ENCODE measurements at places on chromosomes 13 and 19.

DNA sequence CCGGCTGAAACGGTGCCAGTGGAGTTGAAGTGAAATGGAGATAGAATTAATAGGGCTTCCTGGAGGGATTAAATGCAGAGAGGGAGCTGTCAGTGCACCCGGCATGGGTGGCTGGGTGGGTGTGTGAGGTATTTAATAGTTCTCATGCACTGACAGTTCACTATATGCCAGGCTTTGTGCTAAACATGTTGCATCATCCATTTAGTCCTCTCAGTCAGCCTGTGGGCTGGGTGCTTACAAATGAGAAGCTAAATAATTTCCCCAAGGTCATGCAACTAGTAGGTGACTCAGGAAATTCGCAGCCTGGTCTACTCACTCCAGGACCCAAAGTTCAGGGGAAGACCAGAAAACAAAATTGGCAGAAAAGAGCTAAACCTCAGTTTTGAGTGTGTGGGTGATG lies 63.5 kb upstream of the SPATA13 start:
- peak; percentile 67 for DNase-seq

GRCh38 chr13:99265821-99266426 lies 7.7 kb upstream of the GPR18 start:
- DNase-seq = no peak

DNA sequence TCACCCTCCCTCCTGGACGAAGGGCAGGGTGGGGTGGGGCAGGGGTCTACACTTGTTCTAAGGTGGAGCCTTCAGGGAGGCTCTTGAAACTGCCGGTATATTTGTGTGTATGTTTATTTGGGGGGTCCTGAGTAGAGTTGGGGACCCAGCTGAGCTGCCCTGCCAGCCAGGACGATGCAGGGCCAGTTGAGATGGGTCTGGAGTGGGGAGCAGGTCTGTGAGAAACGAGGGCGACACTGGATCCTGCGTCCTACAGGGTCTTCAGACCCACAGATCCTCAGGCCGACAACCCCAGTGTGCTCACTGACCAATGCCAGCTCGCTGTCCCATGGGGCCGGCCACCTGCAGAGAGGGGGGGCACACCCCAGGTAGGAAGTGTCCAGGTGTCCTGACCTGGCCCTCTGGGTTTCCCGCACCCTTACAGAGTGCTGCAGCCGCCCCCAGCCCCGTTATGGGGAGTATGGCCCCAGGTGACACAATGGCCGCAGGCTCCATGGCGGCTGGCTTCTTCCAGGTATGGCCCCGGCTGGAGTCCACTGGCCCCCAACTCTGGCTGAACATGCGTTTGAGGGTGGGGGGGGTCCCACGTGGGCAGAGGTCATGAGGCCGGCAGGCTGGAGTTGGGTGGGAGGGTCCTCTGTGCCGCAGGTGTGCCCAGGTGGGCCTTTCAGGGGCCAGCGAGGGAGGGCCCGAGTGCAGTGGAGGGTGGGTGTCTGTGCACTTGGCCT lies 7.4 kb downstream of the ISYNA1 start:
- DNase-seq = no peak

- peak; percentile 77 for DNase-seq
Observed at GRCh38 chr19:18419195-18419698, at the start of gene SSBP4. Gene SSBP4, plus strand, starts transcription at chr19:18419398. Its CDS starts 251 bp downstream, at chr19:18419649.

DNA sequence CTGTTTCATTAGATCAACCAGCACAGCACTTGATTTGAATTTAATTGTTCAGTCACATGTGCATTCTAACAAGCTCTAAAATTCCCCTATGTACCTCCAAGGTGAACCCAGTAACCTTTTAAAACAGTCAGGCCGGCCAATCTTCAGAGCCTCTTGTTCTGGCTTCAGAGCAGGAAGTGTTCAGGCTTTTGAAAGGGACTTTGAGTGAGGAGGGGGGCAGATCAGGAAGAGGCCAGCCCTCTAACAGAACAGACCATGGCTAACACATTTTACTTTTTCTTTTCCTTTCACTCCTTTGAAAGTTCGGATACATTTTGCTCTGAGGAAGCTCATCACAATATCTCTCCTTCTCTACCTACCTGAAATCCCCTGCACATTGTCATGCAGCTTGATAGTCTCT lies 390.3 kb downstream of the TBC1D4 start:
- no peak for DNase-seq

DNA sequence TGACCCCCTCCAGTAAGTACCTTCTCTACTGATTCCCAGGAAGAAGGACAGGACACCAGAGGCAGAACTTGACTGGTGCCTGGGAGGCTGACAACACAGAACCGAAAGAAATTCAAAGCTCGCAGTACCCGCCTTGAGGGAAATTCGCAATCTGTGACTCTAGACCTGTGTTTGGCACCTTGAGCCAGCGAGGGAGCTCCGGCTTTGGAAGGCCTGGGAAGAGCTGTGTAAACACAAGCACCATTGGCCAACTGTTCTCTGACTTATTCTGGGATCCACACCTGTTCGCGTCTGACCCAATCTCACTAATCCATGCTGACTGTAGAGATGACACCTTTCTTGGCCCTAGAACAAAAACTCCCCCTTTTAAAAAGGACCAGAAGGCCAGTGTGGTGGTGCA lies 50.7 kb downstream of the CEBPG start:
- DNase-seq = no peak

- peak; percentile 80 for DNase-seq
Observed at GRCh38 chr19:3556978-3557460, 367 bp downstream of the MFSD12 start.

- DNase-seq = no peak
Observed at GRCh38 chr19:1058112-1058511, 8.9 kb upstream of the ARHGAP45 start.

DNA sequence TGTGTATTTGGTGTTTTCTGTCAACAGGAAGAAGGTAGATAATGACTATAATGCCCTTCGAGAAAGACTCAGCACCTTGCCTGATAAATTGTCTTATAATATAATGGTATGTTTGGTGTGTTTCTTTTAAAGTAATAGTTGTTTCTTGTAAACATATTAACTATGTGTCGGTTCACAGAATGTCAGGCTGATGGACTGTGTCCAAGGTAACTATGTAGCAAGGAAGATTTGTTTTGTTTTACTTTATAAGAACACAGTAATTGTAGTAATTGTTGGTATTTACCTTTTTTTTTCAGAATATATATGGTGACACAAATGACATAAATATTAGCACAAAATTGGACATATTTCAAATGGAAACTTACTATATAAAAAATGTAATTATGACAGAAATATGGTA lies 43.2 kb downstream of the URI1 start:
- no peak for DNase-seq

- DNase-seq = no peak
Observed at GRCh38 chr19:38044267-38045111, 137.5 kb downstream of the SIPA1L3 start.

DNA sequence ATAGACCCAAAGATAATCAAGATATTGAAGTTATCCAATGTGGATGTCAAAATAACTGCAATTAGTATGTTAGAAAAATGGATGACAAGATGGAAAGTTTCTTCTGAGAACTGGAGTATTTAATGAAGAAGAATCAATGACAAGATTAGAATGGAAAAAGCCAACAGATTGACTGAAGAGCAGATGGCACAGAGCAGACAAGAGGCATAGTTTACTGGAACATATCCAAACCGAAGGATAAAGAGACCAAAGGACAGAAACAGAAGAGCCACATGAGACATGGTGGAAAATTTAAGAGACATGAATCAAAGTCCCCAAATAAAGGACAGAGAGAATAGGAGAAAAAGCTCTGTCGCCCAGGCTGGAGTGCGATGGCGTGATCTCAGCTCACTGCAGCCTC lies 89.6 kb upstream of the RXFP2 start:
- no peak for DNase-seq

GRCh38 chr19:9565900-9566705 lies 18.2 kb downstream of the ZNF121 start:
- DNase-seq = no peak

- peak; percentile 58 for DNase-seq
Observed at GRCh38 chr19:46426506-46427162, 2.1 kb downstream of the PNMA8C start.

GRCh38 chr19:51473009-51473707 lies 5.2 kb upstream of the CEACAM18 start:
- DNase-seq = peak; percentile 91

DNA sequence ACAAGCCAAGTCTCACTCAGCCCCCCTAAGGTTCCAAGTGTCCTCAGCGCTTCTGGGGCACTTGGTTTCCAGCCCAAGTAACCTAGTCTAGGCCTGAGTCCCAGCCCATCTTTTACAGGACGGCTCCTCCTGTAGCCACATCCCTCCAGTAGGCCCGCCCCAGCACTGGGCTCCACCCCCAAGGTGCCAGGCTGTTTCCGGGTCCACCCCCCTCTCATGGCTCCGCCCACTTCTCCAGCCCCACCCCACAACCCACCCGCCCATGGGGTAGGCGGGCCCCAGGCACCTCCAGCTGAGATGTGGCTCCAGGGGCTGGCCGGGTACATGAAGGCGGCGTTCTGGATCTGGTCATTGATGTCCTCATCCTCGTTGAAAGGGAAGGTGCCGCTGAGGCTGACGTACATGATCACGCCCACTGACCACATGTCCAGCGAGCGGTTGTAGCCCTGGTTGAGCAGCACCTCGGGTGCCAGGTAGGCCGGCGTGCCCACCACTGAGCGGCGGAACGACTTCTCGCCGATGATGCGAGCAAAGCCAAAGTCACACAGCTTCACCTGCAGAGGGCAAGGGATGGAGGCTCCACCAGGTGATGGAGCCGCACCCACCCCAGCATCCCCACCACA lies 17.2 kb upstream of the DACT3 start:
- peak; percentile 68 for DNase-seq

- DNase-seq = no peak
Observed at GRCh38 chr19:58368561-58369360, 6.2 kb upstream of the ZNF497 start.

GRCh38 chr13:44053208-44053607 lies 173.5 kb downstream of the LACC1 start:
- DNase-seq = no peak

- DNase-seq = no peak
Observed at GRCh38 chr13:23889615-23890607, 711 bp upstream of the MIPEP start.

DNA sequence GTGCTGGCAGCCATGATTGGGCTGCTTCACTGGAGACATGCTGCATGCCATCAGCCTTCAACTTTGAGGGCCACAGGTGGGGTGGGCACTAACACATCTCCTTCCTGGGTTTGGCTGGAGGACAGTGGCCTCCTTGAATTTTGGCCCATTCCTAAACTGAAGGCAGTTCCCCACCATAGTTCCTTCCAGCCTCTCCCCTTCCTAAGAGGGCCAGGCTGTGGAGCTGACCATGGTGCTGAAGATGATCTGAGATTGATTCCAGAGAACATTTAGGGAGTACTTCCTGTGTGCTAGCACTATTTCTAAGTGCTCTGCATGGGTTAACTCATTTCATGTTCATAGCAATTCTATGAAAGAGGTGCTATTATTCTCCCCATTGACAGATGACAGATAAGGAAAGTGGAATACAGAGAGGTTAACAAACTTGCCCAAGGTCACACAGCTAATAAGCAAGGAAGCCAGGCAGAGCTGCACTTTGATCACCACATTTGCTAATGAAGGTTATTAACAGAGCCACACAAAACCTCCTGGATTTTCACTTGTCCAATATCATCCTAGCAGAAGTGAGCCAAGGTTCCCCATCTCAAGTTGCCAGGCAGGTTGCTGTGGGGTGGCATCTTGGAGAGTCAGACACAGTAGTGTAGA lies 175.3 kb downstream of the ZIC5 start:
- DNase-seq = peak; percentile 17

- no peak for DNase-seq
Observed at GRCh38 chr19:50422397-50423278, 3.9 kb downstream of the SPIB start.

DNA sequence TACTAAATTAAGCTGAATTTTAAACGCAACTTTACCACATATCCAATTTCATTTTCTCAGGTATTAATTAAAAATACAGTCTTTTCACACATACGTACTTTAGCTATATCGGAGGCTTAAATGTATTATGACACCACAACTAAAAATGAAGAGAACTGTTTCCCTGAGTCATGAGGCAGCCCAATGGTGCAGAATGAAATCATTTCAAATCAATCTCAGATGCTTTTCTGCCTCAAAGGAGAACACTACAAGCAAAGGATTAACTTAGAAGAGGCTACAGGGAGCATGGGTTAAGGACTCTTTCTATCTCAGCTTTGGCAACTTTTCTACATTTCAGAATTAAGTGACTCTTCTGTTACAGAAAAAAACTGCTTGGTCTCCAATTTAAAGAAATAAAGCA lies 516.3 kb upstream of the HTR2A start:
- DNase-seq = no peak

- no peak for DNase-seq
Observed at GRCh38 chr13:41267106-41267505, 3.7 kb upstream of the MTRF1 start.

DNA sequence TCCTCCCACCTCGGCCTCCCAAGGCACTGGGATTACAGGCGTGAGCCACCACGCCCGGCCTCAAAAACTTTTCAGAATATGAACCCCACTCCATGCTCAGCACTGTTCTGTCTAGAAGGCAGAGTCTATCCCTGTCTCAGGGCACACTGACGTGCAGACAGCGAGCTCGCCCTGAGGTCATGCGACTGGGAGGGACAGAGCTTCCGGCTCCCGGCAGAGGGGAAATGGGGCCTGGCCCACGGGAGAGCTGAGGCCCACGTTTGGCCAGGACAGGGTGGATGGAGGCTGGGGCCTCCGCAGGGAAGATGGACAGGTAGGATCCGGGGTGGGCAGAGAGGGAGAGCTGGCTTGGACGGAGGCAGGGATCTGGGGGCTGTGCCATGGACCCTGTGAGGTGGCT lies 2.8 kb upstream of the AZU1 start:
- DNase-seq = no peak

GRCh38 chr19:15666883-15667282 lies 6.0 kb upstream of the CYP4F12 start:
- DNase-seq = no peak

- DNase-seq = no peak
Observed at GRCh38 chr13:41558781-41559560, 101.6 kb downstream of the RGCC start.

- peak; percentile 22 for DNase-seq
Observed at GRCh38 chr13:106534639-106535551, 567 bp downstream of the EFNB2 start.

DNA sequence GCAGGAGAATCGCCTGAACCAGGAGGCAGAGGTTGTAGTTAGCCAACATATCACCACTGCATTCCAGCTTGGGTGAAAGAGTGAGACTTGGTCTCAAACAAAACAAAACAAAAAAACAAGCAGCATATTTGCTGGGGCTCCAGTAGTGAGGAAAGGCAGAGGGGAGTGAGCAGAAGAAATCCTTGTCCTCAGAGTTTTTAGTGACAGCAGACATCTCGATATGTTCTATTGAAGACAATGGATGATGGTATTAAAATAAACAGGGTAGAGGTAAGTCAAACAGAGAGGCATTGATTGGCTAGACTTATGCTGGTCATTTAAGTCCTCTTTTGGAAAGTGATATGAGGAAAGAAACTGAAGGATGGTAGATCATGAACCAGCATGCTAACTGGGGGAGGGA lies 19.0 kb downstream of the NLRP7 start:
- DNase-seq = no peak

- peak; percentile 36 for DNase-seq
Observed at GRCh38 chr19:14118165-14119051, 846 bp upstream of the PRKACA start.

- DNase-seq = no peak
Observed at GRCh38 chr13:79529817-79530216, 48.9 kb downstream of the NDFIP2 start.

Data from activated T-cell treated with anti-CD3 and anti-CD28 coated beads, Interleukin-2, amount 50 U/mL, for 72 hours (primary cell).